ENCODE measurements at places on chromosomes 12 and 14. TPM values are rescaled to one million over a fixed set of nuclear protein-coding genes. Genes with fewer than 3 reads are reported as not detected.

- DNase-seq, result no peak
Measured at GRCh38 chr12:9636150-9636850, 28.6 kb upstream of the KLRB1 start.

GPR65 gene
- 0.32 TPM for total RNA-seq

DNA sequence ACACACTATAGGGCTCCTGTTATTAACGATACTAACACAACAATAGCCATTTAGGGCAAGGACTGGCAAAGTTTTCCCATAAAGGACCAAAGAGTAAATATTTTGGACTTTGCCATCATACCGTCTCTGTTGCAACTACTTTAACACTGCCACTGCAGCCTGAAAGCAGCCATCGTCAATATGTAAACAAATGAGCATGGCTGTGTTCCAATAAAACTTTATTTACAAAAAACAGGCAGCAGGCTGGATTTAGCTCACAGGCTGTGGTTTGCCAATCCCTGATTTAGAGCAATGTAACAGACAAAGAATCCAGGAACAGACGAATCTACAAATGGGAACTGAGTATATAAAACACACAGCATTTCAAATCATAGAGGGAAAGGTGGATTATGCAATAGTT, 84.1 kb downstream of the FRMD6 start:
- DNase-seq, result no peak

POC1B gene
- 15.8 TPM for total RNA-seq

- DNase-seq, result no peak
Measured at GRCh38 chr12:51970904-51971646, 19.6 kb downstream of the ACVR1B start.

DNA sequence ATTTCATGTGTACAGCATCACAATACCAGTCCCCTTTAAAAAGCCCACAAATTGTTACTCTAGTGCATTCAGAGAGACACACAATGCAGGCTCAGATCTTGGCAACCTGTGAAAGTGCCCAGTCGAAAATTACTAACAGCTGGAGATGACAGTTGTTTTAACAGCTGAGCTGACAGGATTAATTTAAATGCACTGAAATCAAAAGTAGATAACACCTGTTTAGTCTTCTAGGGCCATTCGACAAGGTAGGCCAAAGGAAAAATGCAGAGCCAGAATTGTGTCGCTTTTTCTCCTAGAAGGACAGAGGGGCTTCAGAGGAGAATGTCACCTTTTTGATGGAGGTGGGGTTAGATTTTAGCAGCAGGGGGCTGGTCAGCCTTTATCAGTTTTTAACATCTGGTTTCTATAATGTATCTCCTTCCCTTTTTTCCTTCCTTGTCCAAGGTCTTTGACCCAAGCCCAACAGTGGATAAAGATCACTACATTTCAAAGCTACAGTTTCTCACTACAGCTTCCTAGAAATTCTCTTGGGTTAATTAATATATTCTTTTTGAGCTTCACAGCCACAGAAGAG, 139.1 kb downstream of the SOX5 start:
- DNase-seq, result no peak

DNA sequence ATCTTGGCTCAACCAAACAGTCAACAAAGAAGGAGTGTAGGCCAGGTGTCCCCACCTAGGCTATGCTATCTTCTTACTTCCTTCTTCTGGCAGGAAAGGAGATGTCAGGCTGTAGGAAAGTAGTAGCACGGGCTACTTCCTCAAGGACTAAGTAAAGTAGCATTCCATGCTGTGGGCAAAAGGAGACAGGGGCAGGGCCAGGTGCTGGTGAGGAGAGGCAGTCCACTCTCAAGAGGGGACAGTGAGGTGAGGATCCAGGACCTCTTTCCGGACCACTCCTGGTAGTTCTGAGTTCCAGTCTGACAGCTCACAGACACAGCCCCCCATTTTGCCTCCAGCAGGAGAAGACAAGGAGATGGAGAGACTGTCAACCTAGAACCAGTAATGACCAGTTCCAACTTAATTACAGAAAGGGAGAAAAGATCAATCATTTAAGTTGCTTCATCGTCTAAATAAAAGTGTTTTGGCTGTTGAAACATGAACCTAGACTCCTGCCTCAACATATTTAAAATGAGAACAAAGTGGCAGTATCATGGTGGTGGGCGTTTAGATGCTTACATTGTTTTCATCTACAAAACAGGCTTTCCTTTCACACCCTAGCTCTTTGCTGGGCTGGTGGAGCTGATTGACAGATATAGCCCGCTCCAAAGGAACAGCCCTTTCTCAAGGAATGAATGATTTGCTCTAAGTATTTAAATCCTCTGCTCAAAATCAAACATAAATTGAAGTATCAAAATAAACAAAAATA, 5.1 kb upstream of the SSTR1 start:
- no peak for DNase-seq

COL2A1 gene
- total RNA-seq, result not detected
